ENCODE measurements at places on chromosomes 12 and 14.
A peak's percentile ranks its signal among the peaks of the same experiment; 100 is the strongest.

DNA sequence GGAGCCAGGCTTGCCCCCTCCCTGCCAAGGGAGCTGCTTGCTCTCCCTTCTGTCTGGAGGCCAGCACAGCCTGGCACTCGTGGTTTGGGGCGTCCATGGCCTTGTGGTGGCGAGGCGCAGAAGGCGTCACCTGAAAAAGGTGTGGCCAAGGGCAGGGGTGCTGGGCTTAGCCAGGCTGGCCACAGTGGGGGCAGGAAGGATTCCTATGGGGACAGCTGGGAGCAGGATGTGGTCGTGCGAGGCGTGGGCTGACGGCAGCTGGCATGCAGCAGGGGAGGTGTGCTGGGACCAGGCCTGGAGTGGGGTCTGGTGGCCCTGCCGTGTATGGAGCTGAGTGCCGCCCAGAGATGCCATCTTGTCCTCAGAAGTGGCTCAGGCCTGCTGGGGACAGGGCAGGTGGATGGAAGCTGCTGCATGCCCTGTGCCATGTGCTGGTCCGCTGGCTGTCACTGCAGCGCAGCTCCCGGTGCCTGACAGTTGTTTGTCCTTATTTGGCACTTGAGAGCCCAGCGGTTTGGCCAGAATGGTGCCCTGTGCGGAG, 30.0 kb downstream of the SH2B3 start:
- DNase-seq = no peak

DNA sequence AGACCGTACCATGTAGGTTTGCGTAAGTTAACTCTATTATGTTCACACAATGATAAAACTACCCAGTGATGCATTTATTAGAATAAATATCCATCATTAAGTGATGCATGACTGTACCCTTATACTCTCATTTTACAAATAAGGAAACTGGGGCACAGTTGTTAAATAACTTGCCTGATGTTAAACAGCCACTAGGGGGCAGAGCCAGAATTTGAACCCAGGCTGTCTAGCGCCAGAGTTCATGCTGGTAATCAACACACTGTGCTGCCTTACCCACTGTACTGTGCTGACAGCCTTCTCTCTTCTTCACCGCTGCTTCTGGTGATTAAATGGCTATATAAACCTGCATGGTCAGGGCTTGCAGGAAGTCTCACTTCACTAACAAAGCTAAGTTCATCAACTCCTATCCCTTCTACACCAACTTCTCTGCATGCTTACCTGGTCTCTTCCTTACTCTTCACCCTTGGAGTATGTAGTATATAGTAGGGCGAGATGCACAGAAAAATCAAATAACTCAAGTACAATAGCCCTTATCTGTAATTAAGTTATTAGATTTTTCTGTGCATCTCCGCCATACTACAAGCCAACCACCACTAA, 43.6 kb upstream of the APPL2 start:
- peak; percentile 13 for DNase-seq

- DNase-seq = no peak
These were observed 33.9 kb downstream of the BHLHE41 start for GRCh38 chr12:26090836-26091510.

DNA sequence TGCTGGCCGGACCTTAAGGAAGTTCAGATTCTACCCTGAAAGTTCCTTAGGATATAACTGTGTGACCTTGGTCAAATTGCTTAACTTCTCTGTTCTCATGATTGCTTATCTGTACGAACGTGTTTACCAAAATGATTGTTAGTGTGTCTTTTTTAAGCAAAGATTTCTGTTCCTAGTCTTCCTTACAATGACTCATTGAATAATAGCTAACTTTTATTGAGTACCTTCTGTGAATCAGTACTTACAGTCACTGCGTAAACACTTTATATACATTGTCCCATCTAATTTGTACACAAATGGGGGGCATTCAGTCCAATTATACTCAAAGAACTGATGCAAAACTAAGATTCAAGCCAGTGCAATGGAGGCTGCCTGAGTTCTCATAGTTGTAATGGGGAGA, 4.2 kb upstream of the TMEM30B start:
- DNase-seq = no peak

DNA sequence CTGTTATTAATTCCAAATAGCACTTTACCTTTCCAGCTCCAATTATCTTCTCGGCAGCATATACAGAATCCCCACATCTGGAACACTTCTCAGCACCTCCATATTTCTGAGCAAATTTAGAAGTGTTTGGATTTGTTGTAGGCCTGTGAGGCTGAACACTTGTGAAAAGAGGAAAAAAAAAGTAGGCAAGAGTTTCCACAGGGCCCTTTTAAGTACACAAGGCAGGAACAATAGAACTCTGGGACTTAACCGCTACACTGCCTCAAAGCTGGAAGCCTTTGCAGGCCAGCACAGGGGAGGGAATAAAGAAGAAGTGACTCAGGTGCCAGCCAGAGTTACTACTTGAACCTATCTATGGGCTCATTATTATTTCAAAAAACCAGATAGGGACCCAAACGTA, 18.6 kb downstream of the CSRP2 start:
- no peak for DNase-seq

All from NCI-H1092 (cell line).